ENCODE measurements at places on chromosomes 1 and 21.

DNA sequence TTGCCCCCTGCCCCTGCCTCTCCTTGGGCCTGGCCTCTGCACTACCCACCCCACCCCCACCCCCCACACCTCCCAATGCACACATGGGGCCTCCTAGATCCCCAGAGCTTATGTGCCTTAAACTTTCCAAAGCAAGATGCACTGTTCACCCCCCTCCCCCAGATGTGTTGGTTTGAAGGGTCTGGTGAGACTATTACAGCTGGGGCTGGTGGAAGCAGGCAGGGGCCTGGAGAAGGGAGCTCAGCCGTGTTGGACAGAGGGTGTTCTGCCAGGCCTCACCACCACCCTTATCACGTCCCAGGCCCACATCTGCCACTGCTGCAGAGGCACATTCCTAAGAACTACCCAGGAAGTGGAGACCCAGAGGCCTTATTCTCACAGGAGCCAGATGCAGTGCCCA is 18.3 kb upstream of the RSPO1 start:
- DNase-seq, result no peak

- no peak for DNase-seq
Measured at GRCh38 chr1:97685360-97685759, 235.5 kb downstream of the DPYD start.

GRCh38 chr1:209420276-209420675 is 163.2 kb upstream of the CAMK1G start:
- DNase-seq, result no peak

- DNase-seq, result no peak
Measured at GRCh38 chr1:239678181-239678580, 291.8 kb downstream of the CHRM3 start.

DNA sequence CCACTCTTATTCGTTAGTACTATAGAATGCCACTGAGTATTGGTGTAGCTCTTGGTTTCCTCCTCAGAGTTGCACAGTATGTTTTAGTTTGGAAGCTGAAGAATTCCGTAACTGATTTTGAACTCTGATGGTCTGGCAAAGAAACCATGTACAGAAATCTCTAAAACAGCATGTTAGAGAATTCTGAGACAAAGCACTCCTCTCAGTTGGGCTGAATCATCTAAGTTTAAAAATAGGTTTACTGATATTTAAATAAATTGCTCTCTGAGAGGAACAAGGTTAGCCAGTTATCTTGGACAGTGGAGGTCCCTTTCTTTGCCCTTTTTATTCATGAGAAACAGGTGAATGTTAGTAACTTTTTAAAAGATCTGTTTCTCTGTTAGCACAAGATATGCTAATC is 43.8 kb downstream of the NCF2 start:
- DNase-seq, result no peak

DNA sequence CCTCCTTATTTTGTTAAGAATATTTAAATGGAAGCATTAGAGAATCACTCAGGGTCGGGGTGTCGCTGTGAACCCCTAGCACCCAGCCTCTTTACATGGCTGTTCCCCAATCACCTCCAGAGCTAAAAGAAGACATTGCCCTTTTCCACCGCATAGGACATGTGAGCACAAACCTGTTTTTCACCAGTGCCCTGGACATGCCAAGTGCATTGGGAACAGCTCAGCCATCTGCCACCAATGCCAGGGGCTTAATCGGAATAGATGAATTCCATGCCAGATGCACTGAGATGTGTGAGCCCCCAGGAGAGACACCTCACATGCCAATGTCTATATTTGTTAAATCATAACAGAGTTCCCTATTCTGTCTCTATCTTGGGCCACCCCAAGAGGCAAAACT is 33.3 kb downstream of the EIF2D start:
- no peak for DNase-seq

GRCh38 chr1:209433649-209434031 is 149.9 kb upstream of the CAMK1G start:
- DNase-seq, result no peak

Data from stimulated activated CD8-positive, alpha-beta memory T cell treated with anti-CD3 and anti-CD28 coated beads, Interleukin-15, amount 100 ng/mL, for 4 hours (primary cell).